ENCODE measurements at places on chromosomes 3 and 15.
A peak's percentile ranks its signal among the peaks of the same experiment; 100 is the strongest.

DNA sequence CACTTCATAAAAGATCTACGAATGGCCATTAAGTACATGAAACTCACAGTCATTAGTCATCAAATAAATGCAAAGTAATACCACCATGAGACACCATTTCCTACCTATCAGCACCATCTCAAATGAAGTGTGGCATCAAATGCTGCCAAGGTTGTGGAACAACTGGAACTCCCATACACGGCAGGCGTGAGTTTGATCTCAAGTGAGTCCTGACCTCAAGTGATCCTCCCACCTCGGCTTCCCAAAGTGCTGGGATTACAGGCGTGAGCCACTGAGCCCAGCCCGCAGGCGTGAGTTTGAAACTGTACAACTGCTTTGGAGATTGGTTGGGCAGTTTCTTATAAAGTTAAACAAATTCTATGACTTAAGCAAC lies 28.8 kb upstream of the HDAC11 start:
- peak; percentile 77 for DNase-seq

GRCh38 chr15:36831904-36832287 lies 252.5 kb downstream of the CDIN1 start:
- DNase-seq = no peak

DNA sequence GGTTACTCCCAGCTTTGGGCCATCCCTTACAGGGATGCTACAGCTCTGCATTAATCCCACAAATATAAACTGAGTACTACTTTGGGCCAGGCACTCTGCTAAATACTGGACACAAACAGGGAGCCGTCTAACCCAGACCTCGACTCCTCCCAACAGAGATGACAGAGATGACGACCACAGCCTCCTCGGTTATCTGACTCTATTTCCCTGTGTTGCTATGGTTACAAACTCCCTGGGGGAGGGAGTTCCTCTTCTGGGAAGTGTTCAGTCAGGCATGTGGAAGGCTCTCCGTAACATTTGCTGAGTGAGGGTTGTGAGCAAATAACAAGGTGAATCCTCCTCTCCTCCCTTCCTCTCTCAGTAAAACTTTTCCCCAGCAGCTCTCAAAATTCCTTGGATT lies 6.7 kb upstream of the CMTM7 start:
- no peak for DNase-seq

- DNase-seq = no peak
Observed at GRCh38 chr3:181790561-181790960, 78.8 kb downstream of the SOX2 start.

- DNase-seq = no peak
Observed at GRCh38 chr15:66622591-66623022, 56.8 kb upstream of the LCTL start.

- DNase-seq = no peak
Observed at GRCh38 chr3:38522002-38522401, 25.9 kb downstream of the EXOG start.

GRCh38 chr3:83011481-83011880 lies 1250.0 kb upstream of the GBE1 start:
- no peak for DNase-seq

- DNase-seq = no peak
Observed at GRCh38 chr3:126963261-126964190, 19.4 kb upstream of the PLXNA1 start.

GRCh38 chr15:77342807-77343206 lies 77.1 kb downstream of the PEAK1 start:
- no peak for DNase-seq

GRCh38 chr3:134145183-134145582 lies 105.5 kb downstream of the RYK start:
- DNase-seq = no peak

GRCh38 chr3:36379872-36380220 lies 458 bp upstream of the STAC start:
- no peak for DNase-seq

DNA sequence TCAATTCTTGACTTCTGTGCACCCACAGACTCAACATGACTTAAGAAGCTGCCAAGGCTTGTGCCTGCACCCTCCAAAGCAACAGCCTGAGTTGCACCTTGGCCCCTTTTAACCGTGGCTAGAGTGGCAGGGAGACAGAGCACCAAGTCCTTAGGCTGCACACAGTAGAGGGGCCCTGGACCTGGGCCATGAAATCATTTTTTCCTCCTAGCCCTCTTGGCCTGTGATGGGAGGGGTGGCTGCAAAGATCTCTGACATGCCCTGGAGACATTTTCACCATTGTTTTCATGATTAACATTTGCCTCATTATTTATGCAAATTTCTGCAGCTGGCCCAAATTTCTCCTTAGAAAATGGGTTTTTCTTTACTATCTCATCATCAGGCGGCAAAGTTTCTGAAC lies 836.8 kb downstream of the ZPLD1 start:
- no peak for DNase-seq

- no peak for DNase-seq
Observed at GRCh38 chr3:34948517-34948916, 690.8 kb upstream of the ARPP21 start.

DNA sequence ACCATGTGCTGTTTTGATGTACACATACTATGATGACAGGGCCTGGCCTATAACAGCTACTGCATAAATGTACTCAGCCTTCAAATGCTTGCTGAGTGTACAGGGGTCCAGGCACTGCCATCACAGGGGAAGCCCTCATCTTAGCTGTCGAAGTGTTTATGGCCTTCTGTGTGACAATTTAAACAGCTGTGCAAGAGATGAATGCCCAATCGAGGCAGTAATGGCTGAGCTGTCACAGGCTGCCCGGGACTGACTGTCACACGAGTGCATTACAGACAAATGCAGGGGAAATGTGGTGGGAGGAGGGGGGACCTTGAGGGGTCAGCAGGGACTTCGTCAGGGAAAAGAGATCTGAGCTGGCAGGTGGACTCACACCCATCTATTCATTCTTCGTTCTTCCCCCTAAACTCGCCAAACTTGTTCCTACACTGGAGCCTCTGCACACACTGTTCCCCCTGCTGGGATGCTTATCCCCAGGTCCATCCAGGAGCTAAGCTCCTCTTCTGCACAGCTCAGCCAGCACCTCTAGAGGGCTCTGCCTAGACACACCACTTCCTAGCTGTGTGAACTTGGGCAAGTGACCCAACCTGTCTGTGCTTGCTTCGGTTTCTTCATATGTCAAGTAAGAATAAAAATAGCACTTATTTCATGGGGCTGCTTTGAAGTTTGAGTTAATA lies 156.2 kb upstream of the IQSEC1 start:
- DNase-seq = no peak

- no peak for DNase-seq
Observed at GRCh38 chr3:8524249-8524648, 22.6 kb downstream of the LMCD1 start.

- no peak for DNase-seq
Observed at GRCh38 chr3:148727231-148727630, 29.5 kb downstream of the AGTR1 start.

DNA sequence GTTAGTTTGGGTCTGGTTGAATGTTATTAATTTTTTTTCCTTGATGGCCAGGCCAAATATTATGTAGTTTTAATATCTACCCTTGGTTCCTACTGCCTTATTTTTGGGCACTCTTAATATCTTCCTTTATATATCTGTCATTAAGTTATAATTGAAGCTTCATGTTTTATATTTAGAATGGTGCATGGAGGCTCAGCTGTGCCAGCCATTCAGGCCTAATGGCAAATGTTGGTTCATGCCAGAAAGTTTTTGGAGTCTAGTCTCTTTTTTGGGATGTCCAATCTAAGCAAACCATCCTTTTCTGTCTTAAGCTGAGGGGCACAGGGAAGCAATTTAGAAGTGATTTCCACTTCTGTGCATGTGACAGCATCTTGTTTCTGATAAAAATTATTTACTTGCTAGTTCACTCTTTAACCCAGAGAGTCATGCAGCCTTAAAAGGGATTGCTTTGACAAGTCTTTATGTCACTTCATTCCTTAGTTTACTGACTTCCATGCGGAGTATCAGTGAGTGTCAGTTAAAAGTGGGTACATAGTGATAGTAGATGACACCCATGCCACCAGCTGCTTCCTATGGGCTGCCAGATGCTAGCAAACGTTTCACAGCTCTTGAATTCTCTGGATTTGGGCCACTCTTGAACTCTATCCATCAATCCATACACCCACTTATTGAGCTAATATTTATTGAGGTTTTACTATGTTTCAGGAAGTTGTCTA lies 33.0 kb downstream of the MITF start:
- DNase-seq = no peak

DNA sequence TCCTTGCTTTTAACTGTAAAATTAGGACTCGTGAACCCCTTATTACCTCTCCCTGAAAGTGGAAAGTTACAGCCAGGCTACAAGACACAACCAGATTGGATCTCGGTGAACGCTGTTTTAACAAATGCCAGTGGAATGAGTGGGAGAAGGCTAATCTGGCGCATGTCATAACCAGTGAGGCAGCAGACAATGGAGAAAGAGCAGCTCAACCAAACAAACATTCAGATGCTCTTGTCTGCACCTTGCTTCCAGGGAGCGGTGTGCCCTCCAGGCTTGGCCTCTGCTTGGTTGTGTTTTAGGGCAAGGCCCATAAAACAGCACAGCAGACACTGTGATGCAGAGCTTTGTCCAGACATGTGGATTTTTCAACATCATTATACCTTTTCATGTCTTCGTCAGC lies 45.9 kb upstream of the ATP1B3 start:
- no peak for DNase-seq

- no peak for DNase-seq
Observed at GRCh38 chr3:124397088-124397487, 333.2 kb upstream of the UMPS start.

- DNase-seq = no peak
Observed at GRCh38 chr3:132180337-132180791, 136.8 kb upstream of the ACP3 start.

DNA sequence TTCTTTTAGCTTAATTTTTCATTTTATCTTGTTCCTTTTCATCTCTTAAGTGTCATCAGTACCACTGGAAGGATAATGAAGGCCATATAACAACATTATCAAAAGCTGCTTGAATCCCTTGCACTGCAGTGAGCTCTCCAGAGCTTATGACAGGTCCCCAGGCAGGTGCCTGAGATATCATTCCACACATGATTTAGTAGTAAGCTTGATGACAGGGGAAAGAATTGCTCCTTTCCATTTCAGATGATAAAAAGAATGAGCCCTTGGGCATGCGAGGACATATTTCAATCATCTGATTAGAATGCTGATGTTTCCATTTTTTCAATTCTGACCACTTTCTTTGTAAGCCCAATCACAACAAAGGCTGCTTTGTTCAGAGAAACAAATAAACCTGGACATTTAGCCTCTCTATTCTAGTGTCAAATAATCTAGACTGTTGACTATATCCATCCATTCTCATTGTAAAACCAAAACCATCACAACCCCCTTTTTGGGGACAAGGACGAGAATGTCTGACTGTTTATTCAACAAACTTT lies 567.8 kb downstream of the IGSF11 start:
- DNase-seq = no peak

GRCh38 chr3:17179381-17180205 lies 294.8 kb downstream of the PLCL2 start:
- DNase-seq = no peak

GRCh38 chr3:178777718-178778411 lies 241.6 kb downstream of the KCNMB2 start:
- DNase-seq = no peak

DNA sequence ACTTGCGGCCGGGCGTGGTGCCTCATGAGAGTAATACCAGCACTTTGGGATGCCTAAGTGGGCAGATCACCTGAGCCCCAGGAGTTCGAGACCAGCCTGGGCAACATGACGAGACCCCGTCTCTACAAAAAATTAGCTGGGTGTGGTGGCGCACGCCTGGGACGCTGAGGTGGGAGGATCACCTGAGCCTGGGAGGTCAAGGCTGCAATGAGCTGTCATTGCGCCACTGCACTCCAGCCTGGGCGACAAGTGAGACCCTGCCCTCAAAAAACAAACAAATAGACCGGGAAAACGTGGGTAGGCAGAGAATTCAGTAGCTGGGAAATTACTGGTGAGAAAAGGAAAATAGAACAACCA lies 667 bp downstream of the UMPS start:
- peak; percentile 63 for DNase-seq

DNA sequence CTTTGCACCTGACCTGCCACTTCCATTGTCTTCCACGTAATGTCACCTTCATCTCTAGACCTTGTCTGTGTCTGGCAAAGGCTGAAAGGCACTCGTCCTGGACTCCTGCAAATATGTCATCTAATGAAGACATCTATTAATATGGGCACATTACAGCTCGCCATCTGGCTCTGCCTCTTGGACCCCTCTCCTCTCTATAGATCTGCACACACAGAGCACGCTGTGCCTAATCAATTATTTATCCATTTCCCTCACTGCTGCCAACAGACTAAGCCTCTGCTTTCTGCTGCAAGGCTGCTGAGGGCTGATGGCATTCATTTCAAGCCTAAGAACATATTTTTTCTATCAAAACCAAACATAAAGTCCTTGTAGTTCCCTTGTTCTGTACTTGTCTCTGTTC lies 573.0 kb downstream of the TUSC7 start:
- no peak for DNase-seq

DNA sequence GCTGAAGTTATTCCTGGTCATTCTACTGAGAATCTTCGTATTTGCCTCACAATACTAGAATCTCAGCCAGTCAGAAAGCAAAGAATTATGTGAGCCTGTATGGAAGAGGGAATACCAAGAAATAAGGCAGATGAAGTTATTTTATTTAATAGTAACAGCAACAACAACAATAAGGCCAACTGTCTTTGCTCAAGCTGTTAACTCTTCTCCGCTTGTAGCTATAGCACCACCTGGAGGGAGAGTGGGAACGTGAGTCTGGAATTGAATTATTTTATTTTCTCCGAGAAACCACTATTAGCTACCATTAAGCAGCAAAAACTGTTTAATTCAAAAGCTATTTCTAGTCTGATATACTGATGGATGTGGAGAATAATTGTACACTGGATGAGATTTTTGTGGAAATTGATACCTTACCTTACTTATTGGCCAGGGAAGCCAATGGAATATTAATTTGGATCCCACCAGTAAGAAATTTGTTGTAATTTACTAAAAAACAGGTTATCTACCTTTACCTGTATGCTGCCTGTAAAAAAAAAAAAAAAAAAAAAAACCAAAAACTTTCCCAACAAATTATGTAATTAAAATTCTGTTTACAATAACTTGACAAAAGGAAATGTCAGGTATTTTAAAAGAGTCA lies 50.1 kb downstream of the CALML4 start:
- DNase-seq = no peak

DNA sequence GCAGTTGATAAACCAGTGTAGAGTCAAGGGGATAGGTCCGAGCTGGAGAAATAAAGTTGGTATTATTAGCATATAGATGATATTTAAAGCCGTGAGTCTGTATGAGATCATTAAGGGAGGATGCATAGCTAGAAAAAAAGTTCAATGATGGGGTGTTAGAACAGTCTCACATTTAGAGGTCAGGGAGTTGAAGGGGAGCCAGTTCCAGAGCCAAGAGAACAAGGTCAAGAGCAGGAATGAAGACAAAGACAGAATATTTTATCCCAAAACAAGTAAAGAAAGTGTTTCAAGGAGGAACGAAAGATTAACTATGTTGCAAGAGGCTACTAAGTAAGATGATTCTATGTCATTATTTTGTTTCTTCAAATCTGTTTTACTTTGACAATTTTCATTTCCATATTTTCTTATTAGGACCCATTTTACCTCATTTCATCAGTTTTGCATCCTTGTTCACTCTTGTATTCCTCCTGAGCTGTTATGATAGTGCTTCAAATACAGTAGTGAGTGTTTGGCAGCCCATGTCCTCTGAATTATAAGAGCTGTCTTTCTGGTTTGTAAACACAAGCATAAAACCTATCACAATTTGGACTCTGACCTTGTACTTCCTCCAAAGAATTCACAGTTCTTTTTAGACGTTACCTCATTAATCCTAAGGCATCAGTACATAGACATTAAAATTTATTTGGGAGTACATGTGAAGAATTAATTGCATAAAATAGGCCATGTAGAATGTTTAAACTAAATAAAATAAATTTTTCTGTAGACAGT lies 695.7 kb upstream of the NECTIN3 start:
- DNase-seq = no peak
